ENCODE measurements at places on chromosomes 4 and X.

GRCh38 chr4:177163532-177163931 lies 146.1 kb upstream of the NEIL3 start:
- H3K27ac ChIP-seq: no peak overlapping the region
- H3K36me3 ChIP-seq: no peaks in the 10 kb centered on the region
- no peaks in the 10 kb centered on the region for H3K4me1 ChIP-seq
- no peak for DNase-seq

DNA sequence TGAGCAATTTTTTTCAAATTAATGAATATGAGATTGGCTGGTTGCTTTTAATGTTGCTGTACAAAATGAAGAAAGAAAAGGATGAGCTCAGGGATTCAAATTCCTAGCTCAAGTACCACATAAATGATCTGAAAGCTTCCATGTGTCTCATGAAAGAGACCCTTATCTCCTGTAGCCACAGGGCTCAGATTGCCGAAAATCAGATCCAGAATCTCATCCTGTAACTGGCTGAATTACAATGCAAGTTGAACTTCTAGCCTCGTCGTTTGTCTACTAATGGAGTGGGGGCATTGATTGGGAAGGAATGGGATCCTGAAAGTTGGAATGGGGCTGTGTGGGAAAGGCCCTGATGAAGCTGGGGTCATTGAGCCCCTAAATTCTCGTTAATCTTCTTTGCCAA lies 143.4 kb upstream of the ATP6AP2 start:
- no peak for DNase-seq
- H3K36me3 ChIP-seq: no peaks in the 10 kb centered on the region
- no peaks in the 10 kb centered on the region for H3K27me3 ChIP-seq
- H3K27ac ChIP-seq: no peak overlapping the region

DNA sequence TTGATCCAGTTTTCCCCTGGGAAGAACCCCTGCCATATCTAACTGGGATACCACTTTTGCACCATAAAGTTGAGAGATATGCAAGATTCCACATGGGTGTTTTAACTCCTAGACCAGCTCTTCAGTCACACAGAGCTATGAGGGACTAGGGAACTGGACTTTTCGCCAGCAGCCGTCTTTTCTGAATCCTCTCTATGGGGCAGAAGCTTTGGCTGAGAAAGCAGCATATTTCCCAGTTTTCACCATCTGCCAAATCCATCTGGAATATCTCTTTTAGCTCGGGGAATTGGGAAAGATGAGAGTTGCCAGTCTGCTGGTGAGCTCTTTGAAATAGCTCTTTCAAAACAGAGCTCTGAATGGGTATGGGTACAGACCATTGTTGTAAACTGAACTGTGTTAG lies 20.9 kb downstream of the APOOL start:
- DNase-seq: no peak
- peaks cover 4% of the 10 kb centered on the region for H3K36me3 ChIP-seq
- no peak overlapping the region for H3K4me3 ChIP-seq
- H3K27ac ChIP-seq: no peak overlapping the region
- no peaks in the 10 kb centered on the region for H3K4me1 ChIP-seq

GRCh38 chr4:87031920-87032319 lies 97.1 kb downstream of the AFF1 start:
- H3K36me3 ChIP-seq: no peaks in the 10 kb centered on the region
- no peak for DNase-seq
- H3K4me1 ChIP-seq: peaks cover 33% of the 10 kb centered on the region
- no peaks in the 10 kb centered on the region for H3K27me3 ChIP-seq
- no peak overlapping the region for H3K4me3 ChIP-seq

DNA sequence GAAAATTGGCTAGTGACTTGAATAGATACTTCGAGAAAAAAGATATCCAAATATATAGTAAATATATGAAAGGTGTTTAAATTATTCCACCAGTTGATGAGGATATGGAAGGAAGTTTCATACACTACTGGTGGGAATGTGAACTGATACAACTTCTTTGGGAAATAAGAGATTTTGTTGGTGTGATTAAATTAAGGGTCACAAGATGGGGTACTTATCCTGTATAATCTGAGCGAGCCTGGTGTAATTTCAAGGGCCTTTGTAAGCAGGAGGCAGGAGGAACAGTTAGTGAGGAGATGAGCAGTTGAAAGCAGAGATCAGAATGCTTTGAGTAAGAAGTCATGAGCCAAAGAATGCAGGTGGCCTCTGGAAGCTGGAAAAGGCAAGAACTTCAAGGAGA lies 192.2 kb downstream of the KCTD8 start:
- no peaks in the 10 kb centered on the region for H3K27me3 ChIP-seq
- H3K4me3 ChIP-seq: no peak overlapping the region
- H3K27ac ChIP-seq: no peak overlapping the region
- no peaks in the 10 kb centered on the region for H3K36me3 ChIP-seq
- DNase-seq: no peak
